Activated CD8-positive, alpha-beta memory T cell treated with anti-CD3 and anti-CD28 coated beads, Interleukin-2, amount 50 U/mL, for 4 hours (primary cell): ENCODE measurements at places on chromosomes 4 and X.
A peak's percentile ranks its signal among the peaks of the same experiment; 100 is the strongest.

GRCh38 chrX:152926279-152926678 lies 28.4 kb downstream of the ZNF185 start:
- DNase-seq = peak; percentile 47

DNA sequence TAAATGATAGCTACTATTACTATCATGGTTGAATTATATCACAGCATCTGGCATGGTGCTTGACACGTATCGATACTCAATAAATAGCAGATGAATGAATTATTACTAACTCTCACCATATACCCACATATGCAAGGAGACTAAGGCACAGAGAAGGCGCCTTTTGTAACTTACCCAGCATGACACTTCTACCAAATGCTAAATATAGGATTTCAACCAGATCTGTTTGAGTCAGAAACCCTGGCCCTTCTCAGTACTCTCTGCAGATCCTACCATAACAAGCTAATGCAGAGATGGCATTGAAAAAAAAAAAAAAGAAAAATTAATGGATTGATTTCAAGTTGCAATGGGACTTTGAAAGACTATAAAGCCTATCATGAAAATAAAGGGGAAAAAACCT lies 219.5 kb downstream of the DHX15 start:
- no peak for DNase-seq

DNA sequence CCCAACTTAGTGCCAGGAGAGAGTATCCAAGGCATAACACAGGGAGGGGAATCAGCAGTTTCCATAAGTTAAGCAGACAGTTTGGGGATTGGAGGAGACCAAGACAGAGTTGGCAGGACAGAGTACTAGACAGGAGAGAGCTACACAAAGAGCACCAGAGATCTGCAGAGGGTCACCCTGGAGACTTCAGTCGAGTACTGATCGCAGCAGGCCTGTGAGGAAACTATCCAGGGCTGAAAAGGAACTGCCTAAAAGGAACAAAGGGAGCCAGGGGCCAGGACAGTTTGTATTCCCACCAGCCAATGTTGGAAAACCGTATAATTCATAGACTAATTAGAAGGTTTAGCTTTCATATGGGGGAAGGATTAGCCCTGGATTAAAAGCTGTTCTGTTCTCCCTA lies 80.6 kb upstream of the ENPP6 start:
- DNase-seq = no peak

GRCh38 chr4:8580321-8581093 lies at the start of gene GPR78:
TSS of gene GPR78 (plus strand) at chr4:8580392. CDS start at chr4:8580983, 591 bp downstream.
- no peak for DNase-seq

- no peak for DNase-seq
These were observed 14.3 kb downstream of the CBR4 start for GRCh38 chr4:168995537-168996295.

GRCh38 chr4:88217169-88217568 lies 58.7 kb upstream of the ABCG2 start:
- no peak for DNase-seq

DNA sequence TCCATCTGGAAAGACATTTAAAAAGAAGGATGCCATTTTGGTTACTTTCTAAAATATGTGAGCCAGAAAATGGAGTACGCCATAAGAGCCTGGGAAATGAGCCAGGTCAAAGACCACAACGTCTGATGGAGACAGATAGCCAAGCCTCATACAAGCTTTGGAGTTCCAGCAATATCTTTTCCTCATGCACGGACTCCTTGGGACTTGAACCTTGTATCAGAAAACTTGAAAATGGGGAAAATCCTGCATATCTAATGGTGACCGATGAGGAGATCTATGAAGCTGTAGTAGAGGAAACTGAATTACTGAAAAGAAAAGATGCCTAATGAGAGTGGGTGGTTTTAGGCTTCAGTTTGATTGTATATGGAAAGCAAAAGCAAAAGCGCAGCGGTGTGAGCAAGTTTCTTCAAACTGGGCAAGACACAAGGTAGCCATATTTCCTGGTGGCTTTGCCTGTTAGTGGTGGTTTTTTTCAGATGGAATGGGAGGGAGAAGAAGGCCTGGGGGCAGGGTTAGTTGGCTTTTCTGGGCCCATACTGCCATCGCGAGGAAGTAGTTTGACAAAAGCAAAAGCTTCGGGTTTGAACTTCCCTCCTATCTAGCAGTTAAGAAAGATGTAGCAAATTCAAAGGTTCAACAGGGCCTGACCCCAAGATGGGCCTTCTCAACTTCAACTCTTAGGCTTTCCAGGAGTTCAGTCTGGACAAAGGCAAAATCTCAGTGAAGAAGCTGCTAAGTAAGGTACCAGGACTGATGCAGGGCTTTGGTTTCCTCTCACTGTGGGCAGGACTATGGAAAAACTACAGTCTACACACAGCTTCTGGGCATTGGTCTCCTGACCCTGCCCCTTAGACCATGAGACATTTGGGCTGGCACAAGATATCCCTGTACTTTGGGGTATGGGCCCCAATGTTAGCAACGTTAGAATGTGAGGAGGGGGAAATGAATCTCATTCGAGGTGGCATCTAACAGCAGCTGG lies 210.0 kb upstream of the STK26 start:
- peak; percentile 84 for DNase-seq

DNA sequence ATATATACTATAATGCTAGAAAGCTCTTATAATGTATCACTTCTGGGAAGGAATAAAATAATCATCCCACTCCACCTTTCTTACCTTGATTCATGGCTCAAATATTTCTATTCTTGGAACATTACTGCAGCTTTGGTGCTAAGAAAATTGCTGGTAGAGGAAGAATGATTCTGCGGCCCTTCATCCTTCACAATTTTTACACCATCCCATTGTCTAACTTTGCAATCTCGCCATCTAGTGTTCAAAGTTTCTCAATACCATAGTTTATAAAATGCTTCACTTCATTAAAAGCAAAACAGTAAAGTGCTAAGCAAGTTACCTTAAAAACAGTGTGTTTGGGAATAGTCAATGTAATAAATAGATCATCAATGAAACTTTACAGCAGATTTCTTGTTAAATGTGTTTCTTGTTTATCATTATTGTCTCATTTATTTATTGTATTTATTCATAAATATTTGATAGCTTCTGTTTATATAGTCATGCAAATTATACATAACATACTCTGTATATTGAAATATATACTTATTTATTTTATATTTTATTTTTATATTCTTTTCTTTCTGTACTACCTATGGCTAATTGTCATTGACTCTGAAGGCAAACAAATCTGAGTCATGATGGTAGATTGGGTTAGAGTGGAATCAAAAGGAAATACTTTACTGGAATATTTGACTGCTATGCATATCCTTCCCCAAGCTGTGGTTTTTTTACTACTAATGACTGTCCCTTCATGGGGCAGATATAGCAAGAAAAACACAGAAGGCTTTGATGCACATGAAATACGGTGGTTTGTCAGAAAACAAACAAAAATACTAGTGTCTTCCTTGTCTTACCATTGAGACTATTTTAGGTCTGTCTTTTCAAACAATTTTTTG lies 390.7 kb downstream of the MAPK10 start:
- no peak for DNase-seq

- DNase-seq = no peak
These were observed 412.8 kb downstream of the HNRNPD start for GRCh38 chr4:81960961-81961360.

DNA sequence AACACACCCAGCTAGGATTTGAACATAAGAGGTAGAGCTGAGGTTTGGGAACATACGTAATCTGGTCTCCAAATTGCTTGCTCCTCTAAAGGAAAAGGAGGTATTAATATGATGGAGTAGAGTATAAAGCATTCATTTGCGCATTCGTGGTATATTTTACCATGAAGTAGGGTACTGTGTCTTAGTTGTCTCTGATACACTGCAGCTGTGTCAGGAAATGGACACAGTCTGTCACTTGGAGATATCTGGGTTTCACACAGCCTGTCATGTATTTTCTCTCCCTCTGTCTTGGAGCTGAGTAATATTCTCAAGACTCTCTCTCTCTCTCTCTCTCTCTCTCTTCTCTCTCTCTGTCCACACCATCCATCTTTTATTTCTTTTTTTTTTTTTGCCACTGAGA lies 274.8 kb upstream of the UGT8 start:
- no peak for DNase-seq

- DNase-seq = no peak
These were observed 10.3 kb downstream of the ENPEP start for GRCh38 chr4:110486256-110486655.

- no peak for DNase-seq
These were observed 57.1 kb downstream of the ANAPC4 start for GRCh38 chr4:25433966-25434827.

- no peak for DNase-seq
These were observed 120.0 kb upstream of the DIAPH2 start for GRCh38 chrX:96564595-96564994.

GRCh38 chr4:93184053-93184452 lies 644.5 kb upstream of the ATOH1 start:
- no peak for DNase-seq

- no peak for DNase-seq
These were observed 107.6 kb upstream of the C1QTNF7 start for GRCh38 chr4:15320121-15320678.

DNA sequence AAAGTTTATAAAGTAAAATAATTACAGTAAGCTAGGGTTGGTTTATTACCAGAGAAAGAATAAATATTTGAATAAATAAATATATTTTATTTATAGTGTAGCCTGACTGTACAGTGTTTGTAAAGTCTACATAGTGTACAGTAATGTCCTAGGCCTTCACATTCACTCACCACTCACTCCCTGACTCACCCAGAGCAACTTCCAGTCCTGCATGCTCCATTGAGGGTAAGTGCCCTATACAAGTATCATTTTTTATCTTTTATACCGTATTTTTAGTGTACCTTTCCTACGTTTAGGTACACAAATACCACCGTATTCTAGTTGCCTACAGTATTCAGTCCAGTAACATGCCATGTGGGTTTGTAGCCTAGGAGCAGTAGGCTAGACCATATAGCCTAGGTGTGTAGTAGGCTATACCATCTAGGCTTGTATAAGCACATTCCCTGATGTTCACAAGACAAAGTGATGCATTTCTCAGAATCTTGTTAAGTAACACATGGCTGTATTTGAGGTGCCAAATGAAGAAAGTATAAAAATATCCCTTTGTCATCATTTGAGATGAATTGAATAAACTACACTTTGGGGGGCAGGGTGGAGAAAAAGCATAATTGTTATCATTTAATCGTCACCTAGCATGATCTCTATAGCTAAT lies 14.7 kb upstream of the KLHL8 start:
- DNase-seq = no peak

- no peak for DNase-seq
These were observed 122.5 kb downstream of the ARHGAP6 start for GRCh38 chrX:11543249-11543648.

- DNase-seq = no peak
These were observed 36.6 kb downstream of the MAP7D3 start for GRCh38 chrX:136214551-136214950.

GRCh38 chr4:127732623-127733328 lies 2.6 kb downstream of the SLC25A31 start:
- no peak for DNase-seq

- no peak for DNase-seq
These were observed 331.2 kb downstream of the PAPSS1 start for GRCh38 chr4:107388736-107389274.

- no peak for DNase-seq
These were observed 19.5 kb downstream of the ZNF275 start for GRCh38 chrX:153353416-153353815.

DNA sequence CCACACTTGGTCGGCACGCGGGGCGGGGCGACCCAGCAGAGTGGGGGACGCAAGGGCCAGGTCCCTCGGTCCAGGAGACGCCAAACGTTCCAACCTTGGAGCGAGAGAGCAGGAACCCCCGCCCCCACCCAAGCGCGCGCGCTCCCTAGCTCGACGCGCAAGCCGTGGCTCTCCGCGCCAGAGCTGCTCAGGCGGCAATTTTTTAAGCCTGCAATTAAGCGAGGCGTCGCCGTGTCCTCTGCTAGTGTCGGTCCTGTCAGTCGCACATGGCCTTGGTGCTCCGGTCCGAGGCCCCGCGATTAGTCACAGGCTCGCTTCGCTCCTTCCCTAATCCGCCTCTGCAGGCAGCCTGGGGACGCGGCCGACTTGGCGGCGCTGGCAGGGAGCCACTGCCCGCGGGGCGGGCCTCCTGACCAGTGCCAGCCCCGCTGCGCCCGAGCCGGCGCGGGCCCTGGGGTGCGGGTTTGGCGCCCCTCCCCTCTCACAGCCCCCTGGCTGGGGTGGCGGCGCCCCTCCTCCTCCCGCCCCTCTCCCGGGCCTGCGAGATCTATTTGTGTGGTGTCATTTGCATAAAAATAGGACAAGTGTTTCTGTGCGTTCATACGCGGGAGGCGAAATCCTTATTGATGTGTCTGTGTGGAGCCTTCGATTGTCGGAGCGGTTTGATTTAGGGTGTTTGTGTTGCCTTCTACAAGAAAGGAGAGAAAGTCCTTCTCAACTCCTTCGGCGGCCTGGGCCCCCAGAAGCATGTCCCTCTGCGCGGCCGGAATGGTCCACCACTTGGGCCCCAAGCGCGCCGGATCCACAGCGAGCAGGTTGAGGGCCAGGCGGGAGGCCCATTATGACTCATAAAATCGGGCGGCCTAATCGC lies 9.8 kb upstream of the BCOR start:
- no peak for DNase-seq
